Activated CD8-positive, alpha-beta T cell treated with anti-CD3 and anti-CD28 coated beads for 36 hours (primary cell): ENCODE measurements at places on chromosomes 2 and 18.
A peak's percentile ranks its signal among the peaks of the same experiment; 100 is the strongest.

DNA sequence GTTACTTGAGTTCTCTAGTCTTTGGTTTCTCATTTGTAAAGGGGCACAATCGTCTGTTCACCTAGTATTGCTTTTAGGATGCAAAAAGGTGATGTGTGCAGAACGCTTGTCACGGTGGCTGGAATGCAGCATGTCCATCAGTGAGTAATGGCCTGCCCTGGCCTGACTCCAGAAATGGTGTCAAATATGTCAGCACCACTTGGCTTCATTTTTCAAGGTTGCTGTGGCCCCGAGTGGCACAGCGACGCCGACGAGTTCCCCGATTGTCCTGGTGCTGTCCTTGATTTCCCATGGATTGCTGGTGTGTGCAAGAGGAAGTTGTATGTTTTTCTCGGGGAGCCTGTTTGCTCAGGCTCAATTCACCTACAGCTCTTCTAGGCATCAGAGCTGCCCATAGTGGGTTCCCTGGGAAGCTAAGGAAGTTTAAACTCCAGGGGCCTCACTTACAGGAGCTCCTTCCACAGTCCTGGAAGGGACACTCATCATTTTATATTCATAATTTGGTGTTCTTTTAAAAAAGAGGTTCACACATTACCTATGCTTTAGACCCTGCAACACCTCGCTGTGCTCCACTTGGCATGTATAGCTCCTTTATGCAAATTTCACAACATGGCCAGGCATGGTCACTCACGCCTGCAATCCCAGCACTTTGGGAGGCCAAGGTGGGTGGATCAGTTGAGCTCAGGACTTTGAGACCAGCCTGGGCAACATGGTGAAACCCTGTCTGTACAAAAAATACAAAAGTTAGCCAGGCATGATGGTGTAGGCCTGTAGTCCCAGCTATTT lies 25.6 kb upstream of the ZNF407 start:
- no peak for DNase-seq

DNA sequence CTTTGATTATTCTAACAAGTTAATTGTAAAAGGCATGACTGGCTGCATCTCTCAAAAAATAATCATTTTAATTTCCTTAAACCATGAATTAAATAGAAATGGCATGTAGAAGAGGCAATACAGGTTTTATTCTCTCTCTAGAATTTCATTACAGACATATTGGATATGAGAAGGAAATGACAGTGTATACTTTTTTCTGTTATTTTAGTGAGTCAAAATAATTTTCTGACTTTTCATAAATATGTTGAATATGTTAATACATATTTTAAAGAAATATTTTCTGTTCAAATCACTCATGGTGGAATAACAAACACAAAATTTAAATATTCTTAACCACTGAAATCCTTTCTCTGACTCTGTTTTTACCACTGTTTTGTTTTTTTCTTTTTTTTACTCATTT lies 510.4 kb downstream of the LRP1B start:
- no peak for DNase-seq

- no peak for DNase-seq
Measured at GRCh38 chr2:205905576-205905975, 180.4 kb downstream of the INO80D start.

GRCh38 chr2:12702168-12703121 lies 14.3 kb upstream of the TRIB2 start:
- peak; percentile 39 for DNase-seq

- no peak for DNase-seq
Measured at GRCh38 chr2:75595541-75596395, 35.0 kb upstream of the EVA1A start.

- no peak for DNase-seq
Measured at GRCh38 chr2:72759755-72760154, 66.1 kb downstream of the EXOC6B start.

GRCh38 chr2:132419235-132419634 lies 2.6 kb downstream of the GPR39 start:
- no peak for DNase-seq

GRCh38 chr2:189609423-189609816 lies 28.8 kb upstream of the SLC40A1 start:
- no peak for DNase-seq

GRCh38 chr18:25998461-25998860 lies 92.0 kb downstream of the SS18 start:
- DNase-seq, result no peak

GRCh38 chr2:218418717-218419458 lies at the start of gene VIL1:
TSS of gene VIL1 (plus strand) at chr2:218419123. CDS start at chr2:218423779, 4,656 bp downstream.
- DNase-seq, result no peak

- no peak for DNase-seq
Measured at GRCh38 chr2:36397728-36398413, 42.3 kb downstream of the CRIM1 start.

DNA sequence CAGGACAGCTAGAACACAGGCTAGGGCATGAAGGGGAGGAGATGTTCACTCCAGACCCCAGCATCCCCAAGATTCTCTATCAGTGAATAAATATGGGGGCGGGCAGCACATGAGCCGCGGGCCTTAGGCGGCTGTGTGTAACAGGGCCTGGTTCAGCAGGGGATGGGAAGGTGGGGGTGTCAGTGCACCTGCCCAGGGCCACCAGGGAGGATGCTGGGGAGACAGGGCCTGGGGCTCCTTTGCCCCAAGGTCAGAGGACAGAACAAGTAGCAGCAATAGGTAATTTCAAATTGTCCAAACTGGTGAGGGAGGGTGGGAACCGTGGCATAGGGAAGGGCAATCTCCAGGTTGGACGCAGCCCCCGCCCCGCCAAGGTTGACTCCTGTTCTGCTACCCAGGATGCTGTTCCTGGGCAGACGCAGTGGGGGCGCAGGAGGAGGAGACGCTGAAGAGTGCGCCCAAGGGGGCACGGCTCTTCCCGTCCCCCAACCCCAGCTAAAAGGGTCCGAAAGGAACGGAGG lies 16.2 kb downstream of the CYP26B1 start:
- DNase-seq, result no peak

- DNase-seq, result no peak
Measured at GRCh38 chr2:118609138-118609537, 238.3 kb downstream of the EN1 start.

- DNase-seq, result no peak
Measured at GRCh38 chr18:69981948-69982347, 34.3 kb upstream of the CD226 start.

DNA sequence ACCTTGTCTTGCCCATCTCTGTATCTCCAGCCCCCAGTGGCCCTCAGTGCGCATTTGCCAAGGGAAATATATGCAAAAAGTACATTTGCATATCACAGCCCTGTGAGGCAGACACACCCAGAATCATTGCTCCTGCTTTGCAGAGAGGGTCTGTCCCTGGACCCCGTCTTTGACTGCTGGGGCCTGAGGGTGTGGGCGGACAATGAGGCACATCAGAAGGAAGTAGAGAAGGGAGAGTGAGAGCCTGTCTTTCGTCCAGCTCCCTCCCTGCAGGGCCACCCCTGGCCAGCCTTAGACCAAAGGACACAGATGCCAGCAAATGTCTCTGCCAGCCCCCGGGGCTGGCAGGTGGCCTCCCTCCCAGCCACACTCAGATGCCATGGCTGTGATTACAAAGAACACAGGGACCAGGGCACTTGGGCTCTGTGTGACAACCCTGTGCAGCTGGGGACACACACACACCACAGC lies 516.2 kb upstream of the MYT1L start:
- DNase-seq, result no peak

DNA sequence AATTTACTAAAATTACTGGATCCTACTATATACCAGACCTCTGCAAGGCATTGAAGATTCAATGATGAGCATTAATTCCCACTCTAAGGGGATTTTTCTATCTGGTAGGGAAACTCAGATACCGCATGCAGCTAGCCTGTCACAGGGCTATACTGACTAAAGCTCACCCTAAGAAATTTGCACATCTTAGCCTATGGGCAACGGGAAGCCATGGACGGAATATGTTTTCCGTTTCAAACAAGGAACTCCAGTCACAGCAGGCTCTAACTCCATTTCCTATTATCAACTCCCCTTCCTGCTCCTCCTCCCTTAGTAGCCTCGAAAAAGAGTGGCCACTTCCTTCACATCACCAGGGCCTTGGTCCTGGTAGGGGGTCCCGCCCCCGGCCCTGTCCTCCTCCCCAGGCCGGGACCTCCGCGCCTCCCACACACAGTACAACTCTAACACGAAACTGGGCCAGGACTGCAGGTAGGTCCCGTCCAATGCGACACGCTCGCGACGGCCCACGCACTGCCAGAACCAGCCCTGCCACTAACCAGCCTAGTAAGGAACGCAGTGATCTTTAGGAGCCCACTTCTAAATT lies 659 bp upstream of the COX5B start:
- DNase-seq, result no peak

GRCh38 chr2:223142118-223142517 lies 90.1 kb downstream of the KCNE4 start:
- DNase-seq, result no peak

GRCh38 chr2:190137561-190137960 lies 75.0 kb upstream of the MSTN start:
- DNase-seq, result no peak

- DNase-seq, result no peak
Measured at GRCh38 chr2:17625446-17625845, 85.0 kb downstream of the VSNL1 start.

- peak; percentile 26 for DNase-seq
Measured at GRCh38 chr2:28869494-28870145, 489 bp downstream of the TRMT61B start.

DNA sequence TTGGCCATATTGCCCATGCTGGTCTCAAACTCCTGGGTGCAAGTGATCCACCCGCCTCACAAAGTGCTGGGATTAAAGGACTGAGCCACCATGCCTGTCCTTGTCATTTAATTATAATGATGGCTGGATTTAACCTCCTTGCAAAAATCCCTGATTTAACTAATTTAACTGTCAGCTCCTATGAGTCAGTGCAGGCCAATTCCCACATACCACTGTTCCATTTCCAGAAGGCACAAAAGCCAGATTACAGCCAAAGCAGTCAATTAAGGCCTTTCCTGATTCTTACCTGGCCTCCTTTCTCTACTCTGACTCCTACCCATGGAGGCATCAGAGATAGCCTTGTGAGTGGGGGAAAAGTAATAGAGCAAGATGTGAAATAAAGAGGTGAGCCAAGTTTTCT lies 12.3 kb upstream of the SLC35F5 start:
- no peak for DNase-seq

- no peak for DNase-seq
Measured at GRCh38 chr2:12096051-12096787, 349.8 kb downstream of the LPIN1 start.

DNA sequence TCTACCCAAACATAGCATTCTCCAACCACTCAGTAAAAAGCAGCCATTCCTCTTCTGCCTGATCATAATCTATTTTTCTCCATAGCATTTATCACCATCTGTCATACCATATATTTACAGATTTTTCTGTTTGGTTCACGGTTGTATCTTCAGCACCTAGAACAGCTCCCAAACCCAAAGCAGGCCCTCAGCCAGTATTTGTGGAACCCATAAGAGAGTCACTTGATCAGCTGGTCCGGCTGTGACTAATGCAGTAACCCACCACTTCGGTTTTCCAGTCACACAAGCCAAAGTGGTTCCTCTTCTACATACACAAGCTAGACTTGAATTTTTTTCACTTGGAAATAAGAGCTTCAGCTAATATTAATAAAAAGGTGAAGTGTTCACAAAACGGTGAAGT lies 511.6 kb upstream of the CELF4 start:
- no peak for DNase-seq

GRCh38 chr18:48316177-48316576 lies 93.0 kb downstream of the ZBTB7C start:
- no peak for DNase-seq

DNA sequence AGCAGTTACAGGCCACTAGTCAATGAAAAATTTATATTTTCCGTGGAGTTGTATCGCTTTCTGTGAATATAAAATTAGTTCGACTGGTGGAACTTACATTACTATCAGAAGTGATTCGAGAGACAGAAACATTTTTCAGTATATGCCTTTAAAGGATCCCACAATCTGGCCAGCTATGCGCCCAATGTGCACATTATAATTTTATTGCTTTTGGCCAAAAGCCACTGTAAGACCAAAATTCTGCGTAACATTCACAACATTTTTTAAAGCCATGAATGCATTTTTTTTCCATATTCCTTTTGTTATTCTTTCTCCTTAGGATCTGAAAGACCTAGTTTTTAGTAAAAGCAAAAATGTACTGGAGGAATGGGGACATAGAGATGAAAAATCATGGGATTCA lies 131.0 kb upstream of the CHAC2 start:
- no peak for DNase-seq

GRCh38 chr2:240437861-240438809 lies 2.7 kb downstream of the GPC1 start:
- DNase-seq, result peak; percentile 72

DNA sequence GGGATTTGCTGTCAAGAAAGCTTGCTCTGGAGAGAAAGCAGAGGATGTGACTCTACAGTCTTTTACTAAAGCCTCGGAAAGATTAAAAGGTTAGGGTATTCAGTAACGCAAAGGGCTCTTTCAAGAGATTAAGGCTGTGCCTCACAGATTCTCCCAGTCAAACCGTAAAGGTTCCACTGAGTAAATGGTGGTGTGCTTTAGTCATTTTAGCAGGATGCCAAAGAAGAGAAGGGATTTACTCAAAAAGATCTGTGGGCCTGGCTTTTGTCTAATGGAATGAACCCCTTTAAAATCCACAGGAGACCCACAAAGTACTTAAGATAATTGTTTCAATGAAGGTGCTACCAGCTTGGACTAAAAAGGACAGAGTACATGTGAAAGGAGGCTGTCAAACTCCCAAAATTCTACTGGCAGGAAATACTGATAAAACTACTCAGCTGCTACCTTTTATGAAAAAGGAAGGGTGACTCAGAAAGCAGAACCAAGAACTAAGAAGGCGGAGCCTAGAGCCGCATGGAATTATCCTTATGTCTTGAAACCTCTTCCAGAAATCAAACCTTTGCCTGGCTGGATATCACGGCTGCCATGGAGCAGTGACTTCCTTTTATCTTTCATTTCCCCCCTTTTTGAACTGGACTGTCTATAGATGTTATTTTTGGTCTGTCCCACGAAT lies 670.2 kb upstream of the ZEB2 start:
- no peak for DNase-seq

- DNase-seq, result no peak
Measured at GRCh38 chr2:177553176-177553884, 160.8 kb downstream of the AGPS start.

DNA sequence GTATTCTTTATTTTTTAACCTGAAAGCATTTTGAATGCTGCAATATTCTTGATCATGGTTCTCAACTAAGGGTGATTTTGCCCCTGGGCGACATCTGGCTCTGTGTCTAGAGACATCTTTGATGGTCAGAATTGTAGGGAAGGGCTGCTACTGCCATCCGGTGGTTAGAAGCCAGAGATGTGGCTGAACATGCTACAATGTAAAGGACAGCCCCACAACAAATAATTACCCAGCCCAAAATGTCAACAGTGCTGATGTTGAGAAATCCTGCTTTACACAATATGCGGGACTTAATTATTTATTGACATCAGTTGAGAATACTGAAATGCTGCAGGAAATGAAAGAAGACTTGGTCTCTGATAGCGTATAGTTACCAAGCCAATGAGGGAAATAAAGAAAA lies 37.5 kb upstream of the SERPINB2 start:
- peak; percentile 43 for DNase-seq

- DNase-seq, result no peak
Measured at GRCh38 chr2:133362061-133362476, 206.2 kb downstream of the NCKAP5 start.

GRCh38 chr2:10016001-10016801 lies 27.1 kb upstream of the KLF11 start:
- no peak for DNase-seq
